ENCODE measurements at places on chromosomes 13 and 19. TPM values are rescaled to one million over a fixed set of nuclear protein-coding genes. Genes with fewer than 3 reads are reported as not detected.

DNA sequence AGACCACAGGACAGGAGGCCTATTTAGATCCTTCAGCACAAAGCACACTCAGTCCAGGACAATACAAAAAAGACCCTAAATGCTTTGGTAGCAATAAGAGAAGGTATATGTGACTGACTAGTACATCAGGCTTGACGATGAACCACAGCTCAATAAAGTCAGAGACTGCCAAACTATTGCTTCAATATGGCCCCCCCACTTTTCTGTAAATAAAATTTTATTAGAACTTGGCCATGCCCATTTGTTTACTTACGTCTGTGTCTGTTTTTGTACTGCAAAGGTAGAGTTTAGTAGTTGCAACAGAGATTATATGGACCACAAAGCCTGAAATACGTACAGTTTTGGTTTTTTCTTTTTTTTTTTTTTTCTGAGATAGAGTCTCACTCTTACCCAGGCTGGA lies 136.7 kb downstream of the IRS2 start:
- DNase-seq: no peak

GRCh38 chr13:39675904-39676303 lies 20.4 kb downstream of the COG6 start:
- no peak for DNase-seq

DNA sequence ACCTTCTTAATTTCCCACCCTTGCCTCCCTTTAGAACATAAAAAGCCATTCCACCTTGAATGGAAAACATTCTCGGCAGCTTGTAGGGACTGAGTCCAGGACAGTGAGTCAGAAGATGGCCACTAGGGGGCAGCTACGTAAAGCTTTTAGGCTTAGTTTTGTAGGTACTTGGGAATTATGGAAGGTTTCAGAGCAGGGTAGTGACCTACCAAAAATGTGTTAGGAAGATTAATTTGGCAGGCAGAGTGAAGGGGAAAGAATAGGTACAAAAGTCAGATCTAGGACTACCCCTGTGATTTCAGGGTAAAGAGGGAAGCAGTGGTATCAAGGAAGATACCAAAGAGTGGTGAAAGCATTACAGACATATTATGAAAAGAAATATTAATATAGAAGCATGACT lies 198.4 kb downstream of the NDFIP2 start:
- peak; percentile 45 for DNase-seq

DNA sequence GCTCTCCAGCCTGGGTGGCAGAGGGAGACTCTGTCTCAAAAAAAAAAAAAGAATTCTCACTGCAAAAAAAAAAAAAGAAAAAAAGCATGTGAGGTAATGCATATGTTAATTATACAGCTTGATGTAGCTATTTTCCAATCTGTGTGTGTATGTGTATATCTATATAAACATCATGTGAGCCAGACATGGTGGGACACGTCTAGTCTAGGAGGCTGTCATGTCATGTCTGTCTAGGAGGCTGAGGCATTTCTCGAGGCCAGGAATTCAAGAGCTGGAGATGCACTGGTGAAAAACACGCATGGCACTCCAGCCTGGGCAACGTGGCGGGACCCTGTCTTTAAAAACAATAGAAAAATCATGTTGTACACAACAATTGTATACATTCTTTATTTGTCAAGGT lies 6.9 kb upstream of the SBK3 start:
- no peak for DNase-seq

DNA sequence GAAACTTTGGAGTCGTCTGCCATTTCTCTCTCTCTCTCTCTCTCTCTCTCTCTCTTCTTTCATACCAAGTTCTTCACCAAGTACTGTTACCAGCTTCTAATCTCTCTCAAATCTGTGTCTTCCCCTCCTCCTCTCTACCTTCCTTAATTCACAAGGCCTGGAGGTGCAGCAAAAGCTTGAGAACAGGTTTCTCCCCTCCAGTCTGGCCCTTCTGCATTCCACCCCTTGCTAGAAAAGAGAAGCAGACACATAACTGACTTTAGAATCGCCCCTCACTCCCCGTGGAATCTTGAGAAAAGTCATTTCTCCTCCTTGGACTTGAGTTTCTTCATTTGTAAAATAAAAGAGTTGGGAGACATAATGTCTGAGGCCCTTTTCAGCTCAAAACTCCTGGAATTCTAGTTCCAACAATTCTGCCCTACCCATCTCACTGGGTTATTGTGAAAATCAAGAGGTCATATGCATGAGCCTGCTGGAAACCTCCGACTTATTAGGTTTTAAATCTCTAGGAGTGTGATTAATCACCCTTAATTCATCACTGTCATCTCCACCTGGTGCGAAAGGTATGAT lies 20.4 kb downstream of the AMER2 start:
- no peak for DNase-seq

DNA sequence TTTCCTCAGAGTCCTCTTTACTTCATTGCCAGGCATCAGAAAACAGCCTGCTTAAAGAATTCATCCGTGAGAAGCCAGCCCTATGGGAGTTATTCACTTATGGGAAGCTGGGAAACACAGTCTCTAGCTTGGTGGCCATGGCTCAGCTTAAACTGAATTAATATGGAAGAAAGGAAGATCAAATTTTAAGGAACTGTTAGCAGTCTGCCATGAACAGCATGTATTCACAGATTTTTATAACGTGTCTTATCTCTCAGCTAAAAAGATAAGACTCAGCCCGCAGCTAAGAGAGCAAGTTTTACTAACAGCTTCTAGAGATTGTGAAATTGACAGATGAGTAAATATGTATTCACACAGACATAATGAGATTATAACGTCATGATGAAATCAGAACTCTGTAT lies 253.7 kb upstream of the RXFP2 start:
- DNase-seq: no peak

DNA sequence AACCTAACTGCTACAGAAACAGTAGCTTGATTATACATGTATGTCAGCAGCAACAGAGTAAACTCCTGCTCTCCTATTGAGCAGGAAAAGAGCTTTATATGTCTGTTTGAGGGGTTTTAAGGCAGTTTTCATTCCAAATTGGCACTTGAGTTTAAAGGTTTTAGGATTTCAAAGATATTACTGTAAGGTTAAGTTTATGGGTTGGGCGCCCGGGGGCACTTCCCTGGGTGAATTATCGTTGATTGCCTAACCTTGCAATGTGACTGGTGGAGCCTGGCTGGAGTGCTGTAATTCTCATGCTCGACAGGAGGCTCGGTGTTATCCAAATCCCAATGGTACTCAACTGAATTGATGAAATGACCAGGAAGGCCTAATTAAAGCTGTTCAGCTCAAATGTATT lies 1586.1 kb downstream of the OLFM4 start:
- no peak for DNase-seq

DNA sequence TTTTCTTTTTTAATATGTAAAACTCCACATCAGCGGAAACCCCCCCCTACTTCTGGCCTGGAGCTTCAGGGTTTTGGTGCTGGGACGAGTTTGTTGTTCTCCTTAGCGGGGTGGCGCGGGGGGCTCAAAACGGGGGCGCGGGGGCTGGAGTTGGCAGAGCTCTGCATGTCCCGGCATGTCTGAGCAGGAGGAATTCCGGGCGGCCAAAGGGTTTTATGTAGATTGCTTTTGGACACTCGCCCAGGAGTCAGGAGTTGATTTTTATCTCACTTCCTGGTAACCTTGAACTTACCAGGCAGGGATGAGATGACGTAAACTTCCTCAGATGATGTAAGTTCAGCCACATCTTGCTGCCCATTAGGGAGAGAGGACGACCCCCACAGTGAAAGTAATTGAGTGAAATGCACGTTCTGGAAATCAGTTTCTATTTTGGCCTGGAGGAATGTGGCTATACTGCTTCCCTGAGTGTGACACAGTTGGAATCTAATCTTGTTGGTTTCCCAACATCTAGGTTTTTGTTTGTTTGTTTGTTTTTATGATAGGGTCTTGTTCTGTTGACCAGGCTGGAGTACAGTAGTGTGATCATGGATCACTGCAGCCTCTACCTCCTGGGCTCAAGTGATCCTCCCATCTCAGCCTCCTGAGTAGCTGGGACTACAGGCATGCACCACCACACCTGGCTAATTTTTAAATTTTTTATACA lies 21.0 kb upstream of the GDF15 start:
- no peak for DNase-seq

PSG2 gene
- total RNA-seq: not detected

TEX26 gene
- total RNA-seq: not detected

SPACA4 gene
- not detected for total RNA-seq

C13orf46 gene
- total RNA-seq: 6.9 TPM

SIAH3 gene
- total RNA-seq: 0.25 TPM

ZNF729 gene
- not detected for total RNA-seq

MCEMP1 gene
- total RNA-seq: not detected

FUT6 gene
- 0.21 TPM for total RNA-seq

KPNA3 gene
- 23.5 TPM for total RNA-seq

All from activated T-cell treated with anti-CD3 and anti-CD28 coated beads, Interleukin-2, amount 50 U/mL, for 72 hours (primary cell).